ENCODE measurements at places on chromosomes 1 and 21.

- no peak for DNase-seq
Observed at GRCh38 chr1:22418933-22419382, 32.7 kb upstream of the ZBTB40 start.

GRCh38 chr21:43808832-43809251 is 19.5 kb downstream of the RRP1 start:
- no peak for DNase-seq

DNA sequence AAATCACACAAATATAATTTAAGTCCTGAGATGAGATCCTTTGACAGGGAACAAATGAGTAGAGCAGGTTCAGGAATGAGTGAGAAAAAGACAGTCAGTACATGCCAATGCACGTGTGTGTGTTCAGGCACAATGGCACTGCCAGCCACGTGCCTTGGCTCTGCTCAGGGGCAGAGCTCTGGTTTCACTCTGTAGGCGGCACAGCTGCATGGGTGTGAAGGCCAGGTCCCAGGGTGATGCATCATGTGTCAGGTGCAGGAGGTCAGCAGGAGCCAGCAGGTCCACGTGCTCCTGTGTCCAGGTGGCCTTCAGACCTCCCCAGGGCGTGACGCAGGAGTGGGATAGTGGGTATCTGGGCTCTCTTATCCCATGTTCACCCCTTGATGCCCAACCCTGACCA is 386.1 kb downstream of the KCNH1 start:
- DNase-seq = no peak

DNA sequence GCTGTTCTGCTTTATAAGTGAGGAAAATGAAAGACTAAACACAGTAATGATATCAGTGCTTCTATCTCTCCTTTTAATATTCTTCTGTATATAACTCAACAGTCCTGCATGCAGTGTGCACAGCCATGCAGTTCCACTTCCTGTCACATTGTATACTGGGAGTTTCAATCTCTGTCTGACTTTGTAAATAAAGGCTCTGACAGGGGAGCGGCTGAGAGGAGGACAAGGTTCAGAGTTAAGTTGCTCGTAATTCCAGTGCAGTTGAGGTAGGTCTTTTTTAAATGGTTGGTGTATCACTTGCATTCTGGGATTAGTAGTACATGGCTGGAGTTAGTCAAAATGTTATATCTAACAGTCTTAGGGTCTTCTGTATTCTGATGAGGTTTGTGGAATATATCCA is 264.5 kb downstream of the OLFM3 start:
- DNase-seq = no peak

- no peak for DNase-seq
Observed at GRCh38 chr1:156226782-156227181, 14.0 kb downstream of the PMF1 start.

DNA sequence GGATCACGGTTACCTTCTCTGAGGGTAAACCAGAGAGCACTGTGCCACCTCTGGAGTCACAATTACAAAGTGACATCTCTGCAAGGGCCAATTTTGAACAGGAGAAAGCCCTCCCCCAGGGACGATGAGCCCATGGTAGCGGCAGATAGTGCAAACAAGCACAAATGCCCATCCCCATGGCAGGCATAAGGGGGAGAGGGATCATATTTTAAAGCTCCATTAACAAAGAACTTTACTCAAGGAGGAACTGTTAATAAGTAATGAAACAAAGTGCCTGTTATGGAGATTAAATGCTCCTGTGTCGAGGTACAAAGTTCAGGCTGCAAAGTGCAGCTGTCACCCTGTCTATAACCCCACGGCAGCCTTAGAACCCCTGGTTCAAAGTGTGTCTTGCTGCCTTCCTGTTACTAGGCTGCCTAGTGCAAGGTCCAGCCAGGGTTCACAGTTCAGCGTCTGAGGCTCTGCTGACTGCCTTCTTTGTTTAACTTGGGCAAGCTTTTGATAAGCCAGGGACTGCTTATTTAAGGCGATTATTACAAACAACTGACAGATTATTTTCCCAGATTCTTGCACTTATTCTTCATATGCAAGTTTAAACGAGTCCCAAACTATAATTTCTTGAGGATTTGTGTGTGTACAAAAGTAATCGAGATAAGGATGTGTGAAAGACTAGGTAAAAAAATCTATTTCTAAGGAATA is 75.7 kb upstream of the NRIP1 start:
- DNase-seq = no peak

DNA sequence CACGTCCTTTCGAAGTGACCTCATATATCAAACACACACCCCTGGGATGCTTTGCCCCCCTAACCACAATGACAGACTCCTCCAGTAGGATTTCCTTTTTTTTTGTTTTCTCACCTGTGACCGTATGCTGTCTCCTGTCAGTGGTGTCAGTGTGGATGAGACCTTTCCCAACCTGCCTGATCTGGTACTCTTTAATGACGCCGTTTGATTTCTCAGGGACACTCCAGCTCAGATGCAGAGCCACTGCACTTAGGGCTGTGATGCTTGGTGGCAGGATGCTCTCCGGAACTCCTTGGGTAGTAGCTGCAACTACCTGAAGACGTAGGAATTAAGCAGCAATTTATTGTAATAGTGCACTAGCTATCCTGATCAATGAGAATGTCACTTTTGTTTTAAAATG is 212.6 kb downstream of the KCTD3 start:
- no peak for DNase-seq
